KG1 (cell line): ENCODE measurements at places on chromosomes 3 and 15.

DNA sequence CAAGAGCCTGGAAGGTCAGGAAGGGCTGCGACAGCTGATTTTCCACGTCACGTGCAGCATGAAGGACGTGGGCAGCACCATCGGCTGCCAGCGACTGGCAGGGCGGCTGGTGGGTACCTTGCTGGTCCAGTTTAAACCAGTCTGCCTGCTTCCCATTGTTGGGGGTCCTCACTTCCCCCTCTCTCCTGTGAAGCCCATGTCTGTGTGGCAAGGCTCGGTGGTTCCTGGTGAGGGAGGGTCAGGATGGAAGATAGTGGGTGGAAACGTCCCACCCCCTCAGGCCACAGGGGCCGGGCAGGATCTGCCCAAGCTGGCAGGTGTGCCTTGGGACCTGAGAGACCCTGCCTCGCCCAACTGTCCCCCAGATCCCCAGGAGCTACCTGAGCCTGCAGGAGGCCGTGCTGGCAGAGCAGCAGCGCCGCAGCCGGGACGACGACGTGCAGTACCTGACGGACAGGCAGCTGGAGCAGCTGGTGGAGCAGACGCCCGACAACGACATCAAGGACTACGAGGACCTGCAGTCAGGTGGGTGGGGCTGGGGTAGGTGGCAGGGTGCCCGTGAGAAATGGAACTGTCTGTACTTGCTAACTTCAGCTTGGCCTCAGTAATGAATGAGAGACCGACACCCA, 108.2 kb downstream of the LRRK1 start:
- DNase-seq = no peak

GRCh38 chr3:15434756-15435155, 7.4 kb downstream of the EAF1 start:
- no peak for DNase-seq

GRCh38 chr3:12689997-12690711, 26.2 kb upstream of the RAF1 start:
- no peak for DNase-seq

DNA sequence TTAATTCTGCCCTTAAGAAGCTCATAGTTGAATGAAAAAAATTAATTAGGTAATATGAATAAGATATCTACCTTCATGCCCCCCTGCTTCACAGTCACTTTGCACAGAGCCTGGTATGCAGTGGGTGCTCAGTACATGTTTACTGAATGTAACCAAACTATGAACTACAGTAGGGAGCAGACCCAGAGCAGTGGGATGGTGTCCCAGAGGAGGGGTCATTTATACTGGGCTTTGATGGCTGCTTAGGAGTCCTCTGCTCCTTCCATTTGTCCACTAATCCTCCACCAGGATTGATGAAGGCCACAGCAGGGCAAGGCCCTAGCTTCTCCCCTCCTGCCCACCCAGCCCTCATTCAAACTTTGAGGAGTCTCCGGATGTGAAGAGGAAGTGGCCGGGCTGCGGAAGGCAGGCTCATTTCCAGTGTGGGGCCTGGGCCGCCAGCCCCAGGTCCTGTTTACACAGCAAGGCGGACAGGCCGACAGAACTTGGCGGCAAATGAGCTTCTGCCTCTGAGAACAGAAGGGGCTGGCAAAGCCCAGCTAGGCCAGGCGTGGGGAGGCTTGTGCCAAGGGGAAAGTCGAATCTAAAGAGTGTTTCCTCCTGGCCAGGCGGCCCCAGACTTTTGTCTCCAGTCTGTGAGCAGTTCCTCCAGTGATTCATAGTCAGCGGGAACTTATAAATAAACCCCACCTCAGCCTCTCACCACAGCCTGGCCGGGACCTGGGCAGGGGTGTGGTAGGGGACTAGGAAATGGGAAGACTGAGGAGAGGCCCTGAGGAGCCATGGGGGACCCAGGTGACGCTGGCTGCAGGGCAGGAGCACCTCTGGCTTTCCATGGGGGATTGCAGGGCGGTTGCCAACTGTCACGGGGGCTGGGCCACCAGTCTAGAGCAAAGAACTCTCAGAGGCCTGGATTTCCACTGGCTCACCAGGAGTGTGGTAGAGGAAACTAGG, 51.6 kb upstream of the LCTL start:
- peak; percentile 67 for DNase-seq

DNA sequence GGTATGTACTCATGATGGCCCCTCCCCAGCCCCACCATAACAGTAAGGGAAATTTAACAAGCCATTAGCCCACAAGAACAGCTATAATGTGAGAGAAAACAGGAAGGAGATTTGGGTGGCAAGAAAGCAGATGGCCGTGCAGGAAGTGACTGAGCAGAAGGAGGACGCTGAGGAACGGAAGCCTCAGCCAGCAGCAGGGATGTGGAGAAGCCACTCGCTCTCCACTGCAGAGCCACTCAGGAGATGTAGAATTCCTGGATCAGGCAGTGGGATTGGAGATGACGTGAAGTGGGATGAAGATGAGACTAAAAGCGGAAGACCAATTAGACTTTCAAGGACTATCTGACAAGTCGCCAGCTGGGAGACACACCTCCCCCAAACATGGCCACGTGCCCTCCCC, 31.2 kb downstream of the PRR23E start:
- DNase-seq = no peak

DNA sequence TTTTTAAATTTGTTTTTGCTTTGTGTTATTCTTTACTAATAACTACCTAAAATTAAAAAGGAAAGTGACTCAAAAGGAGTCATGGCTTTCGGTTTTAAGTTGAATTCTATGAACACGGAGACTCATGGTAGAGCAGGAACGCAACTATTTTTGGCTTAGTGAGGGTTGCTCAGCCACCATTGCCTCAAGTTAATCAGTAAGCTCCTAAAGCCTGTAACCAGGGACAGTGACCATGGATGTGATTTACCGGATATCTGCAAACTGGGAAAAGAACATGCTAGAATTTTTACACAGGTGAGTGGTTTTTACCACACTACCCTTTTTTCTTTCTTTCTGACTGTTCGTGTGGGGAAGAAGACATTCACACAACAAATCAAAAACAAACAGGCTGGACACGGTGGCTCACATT, 11.8 kb downstream of the SLC12A8 start:
- no peak for DNase-seq

DNA sequence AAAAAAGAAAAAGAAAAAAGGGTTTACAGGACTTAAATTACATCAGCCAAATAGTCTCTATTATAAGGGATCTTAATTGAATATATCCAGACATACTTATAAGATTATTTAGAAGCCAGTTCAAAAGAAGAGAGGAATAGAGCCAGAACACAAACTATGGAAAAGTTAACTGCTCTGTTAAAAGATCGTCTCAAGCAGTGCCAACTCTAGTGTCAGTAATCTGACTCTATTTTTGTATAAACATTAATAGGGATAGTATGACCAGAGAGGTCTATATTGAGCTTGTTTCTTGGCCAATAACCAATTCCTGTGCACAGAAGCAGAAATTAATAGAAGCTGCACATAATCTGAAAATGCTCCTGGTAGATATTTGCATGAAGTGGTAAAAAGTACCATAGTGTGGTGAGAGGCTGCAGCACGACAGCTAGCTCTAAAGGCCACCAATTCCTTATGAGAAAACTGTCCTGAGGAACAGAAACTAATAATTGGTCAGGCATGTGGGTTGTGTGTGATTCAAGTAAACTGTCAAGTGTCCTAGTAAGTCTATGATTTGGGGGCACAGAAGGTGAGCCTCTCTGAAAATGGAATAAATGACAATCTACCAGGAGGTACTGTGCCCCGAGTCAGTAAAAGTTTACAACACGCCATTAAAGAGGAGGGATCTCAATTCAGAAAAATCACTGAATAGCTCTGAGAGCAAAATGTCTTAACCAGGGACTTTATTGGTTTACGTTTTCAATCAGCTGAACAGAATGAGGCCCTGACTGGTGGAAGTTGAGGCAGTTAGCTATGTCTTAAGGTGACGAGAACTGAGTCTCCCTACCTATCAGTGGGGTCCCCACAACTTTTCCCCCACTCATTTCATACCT, 51.5 kb upstream of the NANOGP8 start:
- DNase-seq = no peak

GRCh38 chr3:148970271-148970670, 21.1 kb upstream of the GYG1 start:
- no peak for DNase-seq

DNA sequence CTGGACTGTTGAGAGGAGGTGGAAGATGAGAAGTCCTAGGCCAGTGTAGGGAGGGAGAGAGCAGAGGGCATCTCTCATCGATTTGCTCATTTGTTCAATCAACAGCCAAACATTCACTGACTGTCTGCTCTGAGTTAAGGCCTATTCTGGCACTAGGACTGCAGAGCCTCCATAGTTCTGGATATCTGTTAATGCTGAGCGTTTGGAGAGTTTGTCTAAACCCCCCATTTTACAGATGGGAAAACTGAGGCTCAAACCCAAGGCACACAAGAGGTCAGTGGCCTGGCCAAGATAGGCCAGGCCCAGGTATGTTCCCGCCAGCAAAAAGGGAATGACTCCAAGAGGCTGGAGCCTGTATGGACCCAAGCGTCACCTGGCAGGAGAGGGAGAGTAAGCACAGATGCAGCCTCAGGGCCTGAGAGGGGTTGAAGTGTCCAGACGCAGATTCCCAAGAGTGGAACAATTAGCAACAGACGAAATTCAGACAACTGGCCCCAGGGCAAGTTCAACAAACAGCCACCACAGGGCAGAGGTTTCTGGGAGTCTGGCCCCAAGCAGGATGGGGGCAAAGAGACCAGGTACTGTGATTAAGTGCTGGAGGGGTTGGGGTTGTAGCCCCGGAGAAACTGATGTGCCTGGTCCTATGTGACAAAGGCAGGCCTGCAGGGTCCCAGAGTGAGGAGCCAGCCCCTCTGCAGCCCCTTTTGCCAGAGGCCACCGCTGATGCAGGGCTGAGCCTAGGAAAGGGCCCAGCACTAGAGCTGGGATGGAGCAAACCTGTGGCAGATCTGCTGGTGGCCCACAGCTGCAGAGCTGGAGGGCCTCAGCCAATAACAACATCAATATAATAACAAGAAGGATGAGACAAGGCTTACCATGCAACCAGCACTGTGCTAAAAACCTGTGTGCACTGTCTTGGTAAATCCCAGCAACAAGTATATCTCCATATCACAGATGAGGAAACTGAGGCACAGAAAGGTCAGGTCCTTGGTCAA, 245.1 kb upstream of the TLE3 start:
- DNase-seq = no peak

GRCh38 chr15:81163961-81164800, 30.1 kb downstream of the CFAP161 start:
- no peak for DNase-seq

- no peak for DNase-seq
Observed at GRCh38 chr3:127771746-127772145, 50.6 kb downstream of the MGLL start.

- no peak for DNase-seq
Observed at GRCh38 chr3:5613599-5613998, 426.1 kb downstream of the EDEM1 start.

GRCh38 chr3:42180901-42181300, 85.1 kb downstream of the CCK start:
- no peak for DNase-seq

DNA sequence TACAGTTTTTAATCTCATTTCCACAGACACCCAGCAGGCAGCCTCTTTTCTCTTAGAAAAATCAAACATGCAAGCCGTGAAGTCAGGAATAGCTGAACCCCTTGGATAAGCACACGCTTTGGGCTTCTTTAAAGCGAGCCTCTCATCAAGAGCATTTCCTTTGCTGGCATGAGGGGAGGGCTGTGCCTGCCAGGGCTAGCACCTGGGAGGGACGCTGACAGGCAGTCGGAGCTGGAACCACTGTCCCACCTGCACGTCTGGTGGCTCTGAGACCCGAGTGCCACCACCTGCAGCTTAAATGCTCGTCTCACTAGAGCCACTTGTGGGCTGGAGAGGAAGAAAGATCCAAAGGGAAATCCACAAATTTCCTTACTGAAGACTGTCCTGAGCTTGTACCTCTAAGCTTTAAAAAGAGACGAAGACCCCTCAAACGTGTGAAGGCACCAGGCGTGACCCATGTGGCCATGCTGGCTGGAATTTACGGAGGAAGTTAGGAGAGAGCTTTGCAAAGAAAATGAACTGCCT, 9.4 kb downstream of the MAP6D1 start:
- no peak for DNase-seq

DNA sequence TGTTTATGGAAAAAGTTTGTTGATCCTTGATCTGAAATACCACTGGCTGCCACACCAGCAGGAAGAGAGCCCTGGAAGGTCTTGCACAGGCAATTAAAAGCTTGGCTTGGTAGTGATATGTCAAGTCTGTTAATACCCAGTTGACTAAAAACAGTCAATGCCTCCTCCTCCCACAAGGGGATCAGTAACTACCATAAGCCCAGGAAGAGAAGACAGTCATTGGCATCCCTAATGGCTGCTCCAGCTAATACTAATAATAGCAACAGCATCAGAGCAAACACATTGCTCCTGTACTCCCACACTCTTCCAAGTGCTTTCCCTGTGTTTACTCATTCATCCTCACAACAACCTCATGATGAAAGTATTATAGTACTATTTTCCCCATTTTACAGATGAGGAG, 528.6 kb downstream of the TAFA4 start:
- no peak for DNase-seq

DNA sequence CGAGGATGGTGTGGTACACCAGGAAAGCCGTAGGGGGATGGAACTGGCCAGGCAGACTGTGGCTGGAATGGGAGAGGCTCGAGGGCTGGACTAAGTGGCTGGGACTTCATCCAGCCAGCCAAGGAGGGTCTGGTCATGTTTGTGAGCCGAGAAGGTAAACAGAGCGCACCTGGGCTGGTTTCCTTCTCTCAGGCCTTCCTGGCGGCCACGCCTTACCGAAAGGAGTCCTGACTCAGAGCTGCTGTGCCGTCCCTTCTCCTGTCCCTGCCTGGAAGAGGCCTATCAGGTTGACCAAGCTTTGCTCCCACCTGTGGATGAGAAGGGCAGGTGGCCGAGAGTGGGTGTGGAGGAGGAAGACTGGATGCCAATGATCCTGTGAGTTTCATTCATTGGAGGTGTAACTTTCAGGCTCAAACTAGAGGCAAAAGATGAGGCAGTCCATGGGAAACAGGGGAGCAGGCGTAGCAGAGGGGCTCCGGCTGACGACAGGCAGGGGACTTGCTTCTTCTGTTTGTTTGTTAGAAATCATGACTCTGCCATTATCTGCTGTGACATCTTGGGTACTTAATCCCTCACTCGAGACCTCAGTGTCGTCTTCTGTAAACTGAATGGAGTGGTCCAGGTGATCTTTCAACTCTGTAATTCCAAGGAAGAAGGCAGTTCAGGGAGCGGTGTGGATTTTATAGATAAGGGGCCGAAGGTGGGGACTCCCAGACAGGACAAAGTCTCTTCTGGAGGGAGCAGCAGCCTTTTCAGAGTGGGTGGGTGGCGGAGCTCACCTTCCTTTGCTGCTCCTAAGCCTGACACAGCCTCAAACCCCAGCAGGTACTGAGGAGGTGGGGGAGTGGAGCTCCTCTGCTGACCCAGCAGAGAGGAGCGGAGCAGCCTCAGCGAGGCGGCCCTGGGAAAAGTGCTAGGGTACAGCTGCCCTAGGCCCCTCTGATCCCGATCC, 71.8 kb upstream of the GATM start:
- no peak for DNase-seq

- DNase-seq = no peak
Observed at GRCh38 chr3:8938021-8938420, 25.3 kb downstream of the RAD18 start.

GRCh38 chr3:185744997-185745843, 79.6 kb downstream of the IGF2BP2 start:
- peak; percentile 51 for DNase-seq

- DNase-seq = no peak
Observed at GRCh38 chr15:41895491-41895890, 1.6 kb upstream of the SPTBN5 start.

- no peak for DNase-seq
Observed at GRCh38 chr15:68502398-68502901, 70.5 kb upstream of the ITGA11 start.

- no peak for DNase-seq
Observed at GRCh38 chr15:72887376-72887775, 103.8 kb upstream of the ADPGK start.
